ENCODE measurements at places on chromosomes 1 and 21.

DNA sequence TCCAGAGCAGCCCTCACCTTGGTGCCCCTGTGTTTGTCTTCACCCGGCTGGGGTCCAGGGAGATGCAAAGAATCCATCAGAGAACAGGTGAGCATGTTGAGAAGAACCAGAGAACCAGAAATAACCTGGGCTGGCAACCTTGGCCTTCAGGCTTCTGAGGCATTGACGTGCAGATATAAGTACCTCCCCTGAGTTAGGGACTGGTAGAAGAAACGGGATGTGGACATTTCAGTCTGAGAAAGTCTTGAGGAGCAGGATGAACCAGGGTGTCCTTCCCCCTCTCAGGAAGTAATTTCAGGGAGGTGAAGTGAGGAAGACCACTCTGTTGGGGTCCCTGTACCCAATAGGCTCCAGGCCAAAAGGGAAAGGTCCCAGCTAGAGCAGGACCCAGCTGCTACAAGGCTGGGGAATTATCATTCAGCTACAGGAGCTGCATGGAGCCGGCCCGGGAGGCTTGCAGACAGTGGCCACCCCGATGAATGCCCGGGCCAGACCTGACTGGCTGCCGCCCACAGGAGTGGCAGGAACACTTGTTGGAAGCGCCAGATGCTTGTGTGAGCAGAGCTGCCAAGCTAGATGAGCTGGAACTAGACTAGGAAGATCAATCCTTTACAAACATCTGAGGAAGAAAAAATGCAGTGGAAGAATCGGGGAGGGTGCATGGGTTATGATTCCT, 1.7 kb upstream of the AURKAIP1 start:
- no peak for DNase-seq

GRCh38 chr1:159756397-159756796, 24.4 kb upstream of the DUSP23 start:
- no peak for DNase-seq

GRCh38 chr1:225422031-225422605, 5.7 kb downstream of the LBR start:
- no peak for DNase-seq

DNA sequence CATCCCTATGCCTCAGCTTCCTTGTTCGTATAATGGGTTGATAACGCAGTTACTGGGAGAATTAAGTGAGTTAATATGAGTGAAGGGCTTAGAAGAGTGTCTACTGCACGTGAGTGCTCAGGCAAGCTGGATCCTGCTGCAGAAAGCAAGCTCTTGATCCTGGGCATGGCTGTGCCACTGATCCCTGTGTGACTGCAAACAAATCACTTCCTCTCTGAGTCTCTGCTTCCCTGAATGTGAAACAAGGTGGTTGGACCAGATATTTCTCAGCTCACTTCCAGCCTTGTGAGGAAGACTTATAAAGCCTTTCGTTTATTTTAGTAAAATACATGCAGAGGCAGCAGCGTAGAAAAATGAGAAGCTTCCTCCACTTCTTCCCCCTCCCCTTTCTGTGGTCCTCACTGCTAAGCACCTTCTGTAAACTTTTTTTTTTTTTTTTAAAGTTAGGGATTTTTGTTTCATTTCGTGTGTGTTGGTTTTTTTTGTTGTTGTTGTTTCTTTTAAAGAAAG, 13.8 kb downstream of the PSEN2 start:
- no peak for DNase-seq

- no peak for DNase-seq
Measured at GRCh38 chr1:53342735-53343470, 15.0 kb upstream of the LRP8 start.

DNA sequence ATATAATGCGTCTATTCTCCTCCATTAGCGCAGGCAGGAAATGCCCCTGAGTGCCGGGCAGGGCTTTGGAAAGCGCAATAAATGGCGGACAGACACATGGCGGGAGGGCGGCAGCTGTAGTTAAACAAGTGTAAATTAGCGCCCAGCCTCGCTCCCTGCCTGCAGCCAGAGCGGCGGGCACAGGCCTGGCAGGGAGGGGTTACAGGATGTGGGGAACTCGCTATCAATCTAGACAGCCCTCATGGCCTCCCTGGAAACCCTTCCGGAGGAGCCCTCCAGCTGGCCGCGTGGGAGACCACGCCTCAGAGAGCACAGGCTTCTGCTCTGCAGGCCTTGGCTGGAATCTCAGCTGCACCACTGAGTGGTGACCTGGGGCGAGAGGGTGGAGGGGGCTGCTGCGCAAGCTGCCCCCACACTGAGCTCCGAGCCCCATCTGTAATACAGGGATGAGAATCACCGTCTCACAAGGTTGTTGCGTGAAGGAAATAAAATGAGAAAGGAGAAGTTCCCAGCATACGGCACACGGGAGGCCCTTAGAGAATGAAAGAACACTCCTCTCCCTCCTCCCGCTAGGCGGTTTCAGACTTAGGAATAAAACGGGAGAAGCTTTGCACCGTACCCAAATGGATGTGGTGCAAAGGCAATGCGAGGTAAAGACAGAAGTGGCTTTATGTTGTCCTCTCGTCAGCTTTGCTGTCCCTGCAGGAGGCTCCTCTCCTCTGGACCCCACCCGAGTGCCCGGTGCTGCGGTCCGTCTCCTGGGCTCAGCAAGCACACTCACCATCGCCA, 167.2 kb upstream of the POU3F1 start:
- DNase-seq: no peak

DNA sequence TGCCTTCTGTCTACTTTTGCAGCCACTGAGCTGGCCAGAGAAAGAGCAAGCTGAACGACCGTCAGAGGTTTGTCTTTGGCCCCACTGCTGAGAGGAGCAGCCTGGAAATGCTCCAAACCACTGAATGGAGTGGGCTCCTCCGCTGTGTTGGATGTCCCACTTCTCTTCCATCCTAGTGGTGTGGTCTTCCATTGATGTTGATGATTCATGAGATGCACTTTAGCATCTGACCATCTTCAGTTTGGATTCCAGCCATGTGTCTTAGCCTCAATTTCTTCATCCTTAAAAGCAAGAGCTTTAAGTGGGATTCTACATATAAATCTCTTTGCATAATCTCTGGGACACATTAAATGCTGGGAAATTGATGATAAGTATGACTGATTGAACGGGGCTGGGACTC, 276.9 kb downstream of the SIPA1L2 start:
- no peak for DNase-seq

GRCh38 chr1:30191154-30191702, 532.2 kb downstream of the MATN1 start:
- DNase-seq: no peak

DNA sequence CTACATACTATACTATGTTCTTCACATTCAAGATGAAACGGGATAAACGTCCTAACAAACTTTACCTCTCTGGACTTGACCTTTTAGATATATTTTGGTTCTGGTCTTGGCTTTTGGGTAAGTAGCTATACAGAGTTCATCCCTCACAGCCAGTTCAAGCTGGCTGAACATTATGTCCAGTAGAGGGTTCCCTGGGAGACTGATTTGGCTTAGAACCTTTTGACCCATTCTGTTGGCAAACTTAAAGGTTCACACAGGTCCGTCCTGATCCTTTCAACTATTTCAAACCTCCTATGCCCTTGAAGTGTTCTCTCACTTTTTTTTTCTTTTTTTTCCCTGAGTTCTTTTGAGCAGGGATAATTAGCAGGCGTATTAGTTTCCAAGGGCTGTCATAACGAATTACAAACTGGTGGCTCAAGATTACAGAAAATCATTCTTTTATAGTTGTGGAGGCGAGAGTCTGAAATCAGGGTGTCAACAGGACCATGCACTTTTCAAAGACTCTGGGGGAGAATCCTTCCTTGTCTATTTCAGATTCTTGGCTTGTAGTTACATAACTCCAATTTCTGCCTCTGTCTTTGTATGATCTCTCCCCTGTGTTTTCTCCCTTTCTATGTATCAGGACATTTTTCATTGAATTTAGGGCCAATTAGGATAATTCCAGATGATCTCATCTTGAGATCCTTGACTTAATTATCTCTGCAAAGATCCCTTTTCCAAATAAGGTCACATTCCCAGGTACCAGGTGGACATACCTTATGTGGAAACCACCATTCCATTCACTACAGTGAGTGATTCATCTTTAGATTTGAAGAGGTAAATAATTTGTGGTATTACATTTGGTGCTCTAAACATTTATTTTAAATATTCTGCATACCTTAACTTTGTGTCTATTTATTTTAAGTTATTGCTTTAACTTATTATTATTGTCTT, 257.4 kb upstream of the USP25 start:
- DNase-seq: no peak

GRCh38 chr1:21495225-21495820, 13.9 kb upstream of the ALPL start:
- no peak for DNase-seq

DNA sequence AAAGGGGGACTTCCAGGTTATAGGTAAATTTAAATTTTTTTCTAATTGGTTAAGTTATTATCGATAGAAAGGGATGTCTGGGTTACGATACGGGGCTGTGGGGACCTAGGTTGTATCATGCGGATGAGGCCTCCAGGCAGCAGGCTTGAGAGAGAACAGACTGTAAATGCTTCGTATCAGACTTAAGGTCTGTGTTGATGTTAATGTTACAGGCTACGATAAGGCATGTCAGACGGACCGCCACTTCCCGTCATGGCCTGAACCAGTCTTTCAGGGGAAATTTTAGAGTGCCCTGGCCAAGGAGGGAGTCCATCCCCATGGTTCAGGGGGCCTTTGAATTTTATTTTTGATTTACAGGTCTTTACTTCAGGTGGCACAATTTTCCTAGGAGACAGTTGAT, 16.7 kb downstream of the ABCG1 start:
- no peak for DNase-seq

DNA sequence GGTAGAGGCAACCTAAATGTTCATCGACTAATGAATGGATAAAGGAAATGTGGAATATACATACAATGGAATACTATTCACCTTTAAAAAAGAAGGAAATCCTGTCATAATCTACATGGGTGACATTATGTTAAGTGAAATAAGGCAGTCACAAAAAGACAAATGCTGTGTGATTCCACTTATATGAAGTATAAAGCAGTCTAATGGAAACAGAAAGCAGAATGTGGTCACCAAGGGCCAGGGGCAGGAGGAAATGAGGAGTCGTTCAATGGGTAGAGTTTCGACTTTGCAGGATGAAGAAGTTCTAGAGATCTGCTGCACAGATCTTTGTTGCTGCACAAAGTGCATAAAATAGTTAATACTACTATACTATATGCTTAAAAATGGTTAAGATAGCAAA, 7.8 kb downstream of the DIPK1A start:
- no peak for DNase-seq

DNA sequence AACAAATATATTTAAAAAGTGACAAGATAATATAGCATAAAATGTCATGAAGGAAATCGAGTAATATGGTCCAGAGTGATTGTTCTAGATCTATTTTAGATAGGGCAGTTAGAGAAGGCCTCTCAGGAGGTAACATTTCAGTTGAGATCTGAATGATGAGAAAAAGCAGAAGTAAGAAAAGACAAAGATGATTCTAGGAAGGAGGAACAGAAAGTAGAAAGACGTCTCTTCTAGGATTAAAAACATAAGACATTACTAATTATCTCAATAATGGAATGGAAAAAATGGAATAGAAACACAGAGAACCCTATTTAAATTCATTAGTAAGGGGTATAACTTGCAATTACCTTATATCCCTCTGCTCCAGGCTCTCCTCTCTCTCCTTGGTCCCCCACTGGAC, 130.0 kb upstream of the ZNHIT6 start:
- no peak for DNase-seq

- peak; percentile 2 for DNase-seq
Measured at GRCh38 chr1:12275370-12275769, 45.5 kb downstream of the VPS13D start.

DNA sequence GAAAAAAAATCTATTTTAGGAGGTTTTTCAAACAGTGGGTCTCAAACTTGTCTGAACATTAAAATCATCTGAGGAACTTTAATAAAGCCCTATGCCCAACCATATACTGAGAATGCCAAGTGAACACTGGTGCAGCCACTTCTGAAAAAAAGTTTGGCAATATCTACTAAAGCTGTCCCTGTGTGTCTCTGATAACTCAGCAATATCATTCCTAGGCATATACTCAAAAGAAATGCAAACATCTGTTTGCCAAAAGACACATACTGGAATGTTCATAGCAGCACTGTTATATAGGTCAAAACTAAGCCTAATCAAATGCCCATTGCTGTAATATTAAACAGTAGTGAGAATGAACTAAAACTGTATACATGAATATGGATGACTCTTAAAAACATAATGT, 74.2 kb upstream of the RGS4 start:
- no peak for DNase-seq

GRCh38 chr1:205286335-205286950, 35.1 kb downstream of the NUAK2 start:
- peak; percentile 37 for DNase-seq

DNA sequence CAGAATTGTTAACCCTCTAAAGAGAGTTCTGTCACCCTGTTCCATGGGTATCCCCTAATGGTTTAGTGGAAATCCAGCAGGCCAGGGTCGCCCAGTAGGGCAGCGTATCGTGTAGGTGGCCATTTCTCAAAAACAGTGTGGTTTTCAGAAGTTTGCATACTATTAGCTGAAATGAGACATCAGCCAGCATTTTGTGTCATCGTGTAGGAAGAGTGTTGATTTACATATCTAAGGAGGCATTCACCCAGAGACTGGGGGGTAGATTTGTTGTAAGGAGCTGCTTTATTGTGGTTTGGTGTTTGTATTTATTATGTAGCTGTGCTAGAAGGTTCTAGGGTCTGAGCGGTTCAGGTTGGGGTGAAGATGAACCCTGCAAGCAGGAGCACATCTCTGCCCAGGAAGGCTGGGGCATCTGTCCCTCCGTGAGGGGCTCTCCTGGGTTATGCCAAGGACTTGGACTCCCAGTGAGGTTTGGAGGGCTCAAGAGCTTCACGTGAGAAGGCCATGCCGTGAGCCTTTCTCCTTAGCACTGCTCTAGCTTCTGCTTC, 174.4 kb downstream of the PGBD5 start:
- no peak for DNase-seq

DNA sequence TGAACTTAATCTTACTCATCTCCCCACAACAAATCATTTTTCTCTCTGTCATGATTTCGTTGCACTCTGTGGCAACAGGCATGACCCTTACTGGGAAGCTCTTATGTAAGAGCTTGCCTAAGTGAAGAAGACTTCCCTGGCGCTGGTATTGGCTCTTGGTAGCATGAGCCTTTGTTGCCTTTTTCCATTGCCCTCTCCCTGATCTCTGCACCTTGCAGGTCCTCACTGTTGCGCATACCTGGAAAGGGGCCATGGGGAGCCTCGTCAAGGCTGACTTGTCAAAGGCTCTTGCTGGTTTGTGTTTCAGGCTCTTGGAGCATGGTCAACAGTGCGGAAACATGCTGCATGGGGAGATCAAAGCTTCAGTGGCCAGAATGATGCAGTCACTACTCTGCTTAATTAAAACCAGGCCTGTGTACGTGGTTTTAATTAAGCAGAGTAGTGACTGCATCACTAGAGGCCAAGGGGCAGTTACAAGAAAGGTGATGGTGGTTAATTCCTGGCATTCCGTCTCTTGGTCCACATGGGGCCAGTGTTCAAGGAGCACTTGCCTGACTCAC, 141.3 kb downstream of the SPATA46 start:
- DNase-seq: no peak

DNA sequence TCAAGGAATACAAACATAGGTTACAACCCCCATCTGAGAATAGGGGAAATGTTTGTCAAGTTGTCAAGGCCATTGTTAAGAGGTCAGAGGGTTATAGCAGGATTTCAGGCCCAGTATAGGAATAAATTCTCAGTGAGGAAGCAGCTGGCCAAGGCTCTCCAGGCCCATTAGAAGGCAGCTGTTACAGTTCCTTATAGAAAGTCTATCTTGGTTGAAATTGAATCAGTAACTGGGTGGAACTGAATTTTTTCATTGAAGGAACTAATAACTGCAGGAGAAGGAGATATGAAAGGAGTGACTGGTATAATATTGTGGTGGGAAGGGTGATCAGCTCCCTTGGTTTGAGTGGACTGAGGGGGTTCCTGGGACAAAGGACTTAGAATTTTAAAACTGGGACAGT, 134.1 kb downstream of the CYYR1 start:
- DNase-seq: no peak
